ENCODE measurements at places on chromosomes 13 and 19.

GRCh38 chr13:71718931-71719330 lies 148.1 kb downstream of the DACH1 start:
- no peak for DNase-seq

- DNase-seq, result no peak
Measured at GRCh38 chr13:89393758-89394304, 1722.7 kb downstream of the SLITRK5 start.

GRCh38 chr13:29937841-29938240 lies 87.4 kb upstream of the UBL3 start:
- no peak for DNase-seq

DNA sequence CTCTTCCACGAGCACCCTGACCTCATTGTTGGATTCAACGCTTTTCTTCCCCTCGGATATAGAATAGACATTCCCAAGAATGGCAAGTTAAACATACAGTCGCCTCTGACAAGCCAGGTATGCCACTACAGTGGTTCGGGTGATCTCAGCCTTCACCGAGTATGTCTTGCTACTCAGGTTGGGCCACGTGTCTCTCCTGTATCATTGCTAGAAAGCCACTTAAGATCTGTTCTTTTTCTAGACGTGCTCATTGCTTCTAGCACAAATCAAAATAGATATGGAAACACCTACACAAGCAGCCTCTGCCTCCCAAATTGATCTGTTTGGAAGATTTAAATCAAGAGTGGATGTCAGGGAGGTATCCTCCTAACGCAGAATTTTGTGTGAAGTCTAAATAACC lies 2.3 kb downstream of the SIN3B start:
- no peak for DNase-seq

GRCh38 chr19:45496349-45496953 lies 396 bp downstream of the RTN2 start:
- DNase-seq, result no peak

GRCh38 chr13:40503966-40504591 lies 162.4 kb downstream of the FOXO1 start:
- peak; percentile 91 for DNase-seq

GRCh38 chr19:15126131-15126910 lies 19.1 kb downstream of the SYDE1 start:
- DNase-seq, result no peak

GRCh38 chr13:52738719-52739467 lies 727 bp downstream of the CNMD start:
- DNase-seq, result peak; percentile 7

GRCh38 chr13:47747901-47748300 lies 253.2 kb downstream of the SUCLA2 start:
- DNase-seq, result no peak

- no peak for DNase-seq
Measured at GRCh38 chr19:50580970-50581634, 12.9 kb upstream of the LRRC4B start.

DNA sequence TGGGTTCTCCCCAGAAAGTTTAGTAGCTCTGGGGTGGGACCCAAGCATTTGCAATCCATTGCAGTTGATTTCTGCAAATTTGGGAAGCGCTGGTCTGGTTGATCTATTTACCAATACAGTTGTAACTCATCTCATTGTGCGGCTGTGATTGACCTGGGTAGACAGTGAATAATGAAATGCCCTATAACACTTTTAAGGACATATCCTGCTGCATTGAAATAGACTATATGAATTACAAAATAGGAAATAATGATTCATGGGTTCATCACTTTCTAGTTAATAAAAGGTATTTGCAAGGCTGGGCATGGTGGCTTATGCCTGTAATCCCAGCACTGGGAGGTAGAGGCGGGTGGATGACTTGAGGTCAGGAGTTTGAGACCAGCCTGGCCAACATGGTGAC lies 59.0 kb upstream of the FARP1 start:
- no peak for DNase-seq

DNA sequence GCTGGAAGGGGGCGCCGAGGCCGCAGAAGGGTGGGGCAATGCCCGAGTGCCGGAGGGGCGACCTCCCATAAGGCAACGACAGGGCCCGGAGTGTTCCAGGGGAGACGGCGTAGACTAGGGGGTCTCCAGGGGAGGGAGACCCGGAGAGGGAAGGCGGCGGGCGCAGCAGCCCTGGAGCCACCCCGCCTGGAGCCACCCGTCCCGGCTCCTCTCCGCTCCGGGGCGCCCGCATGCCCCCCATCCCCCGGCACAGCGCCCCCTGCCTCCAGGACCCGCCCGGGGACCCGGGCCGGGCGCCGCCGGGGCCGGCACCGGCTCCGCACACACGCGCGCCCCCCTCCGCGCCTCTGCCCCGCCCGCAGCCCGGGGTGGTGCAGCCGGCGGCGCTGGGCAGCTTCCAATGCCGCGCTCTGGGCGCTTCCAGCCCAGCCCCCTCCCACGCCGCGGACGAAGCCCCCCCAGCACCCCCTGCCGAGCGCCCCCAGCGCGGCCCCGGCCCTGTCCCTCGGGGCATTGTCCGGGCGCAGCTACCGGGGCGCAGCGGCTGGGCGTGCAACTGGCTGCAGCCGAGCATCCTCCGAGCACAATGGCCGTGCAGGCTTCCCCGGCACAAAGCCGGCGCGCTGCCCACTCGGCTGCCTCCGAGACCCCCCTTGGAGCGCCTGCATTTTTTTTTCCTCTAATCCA lies 519 bp downstream of the PTPRS start:
- peak; percentile 33 for DNase-seq

- DNase-seq, result no peak
Measured at GRCh38 chr19:19661675-19662251, 1.7 kb downstream of the ATP13A1 start.

DNA sequence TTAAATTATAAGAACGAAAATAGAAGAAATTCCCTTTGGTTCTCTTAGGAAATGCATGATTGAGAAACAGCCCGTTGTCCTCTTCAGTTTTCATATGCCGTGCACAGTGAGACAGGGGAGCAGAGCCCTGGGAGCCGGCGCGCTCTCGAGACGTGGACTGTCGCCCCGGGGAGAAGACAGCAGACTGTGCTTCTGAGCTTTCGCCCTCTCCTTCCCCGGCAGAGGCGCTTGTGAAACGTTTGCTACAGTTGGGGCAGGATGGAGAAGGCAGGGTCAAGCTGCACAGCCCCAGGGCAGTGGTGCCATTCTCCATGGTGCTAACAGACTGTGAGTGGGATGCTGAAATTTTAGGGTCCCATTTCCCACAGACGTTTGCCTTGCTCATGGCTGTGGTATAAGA lies 192.2 kb upstream of the KL start:
- no peak for DNase-seq

- no peak for DNase-seq
Measured at GRCh38 chr13:51707461-51707860, 96.5 kb downstream of the DHRS12 start.

- no peak for DNase-seq
Measured at GRCh38 chr13:111978546-111978945, 88.4 kb upstream of the SOX1 start.

DNA sequence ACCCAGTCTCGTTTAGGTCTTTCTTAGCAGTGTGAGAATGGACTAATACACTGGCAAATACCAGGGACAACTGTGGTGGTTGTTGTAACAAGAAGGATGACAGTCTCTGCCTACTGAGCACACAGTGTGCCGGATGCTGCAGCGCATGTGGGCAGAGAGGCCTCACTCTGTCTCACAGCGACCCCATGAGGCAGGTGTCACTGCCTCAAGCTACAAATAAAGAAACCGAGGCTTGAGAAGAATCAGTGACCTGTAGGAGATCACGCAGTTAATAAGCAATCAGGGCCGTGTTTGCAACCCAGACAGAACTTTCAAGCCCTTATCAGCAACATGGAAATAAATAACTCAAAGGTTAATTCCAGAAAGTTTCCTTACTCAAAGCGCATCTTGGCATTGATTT lies 40.5 kb upstream of the GAS6 start:
- peak; percentile 57 for DNase-seq

DNA sequence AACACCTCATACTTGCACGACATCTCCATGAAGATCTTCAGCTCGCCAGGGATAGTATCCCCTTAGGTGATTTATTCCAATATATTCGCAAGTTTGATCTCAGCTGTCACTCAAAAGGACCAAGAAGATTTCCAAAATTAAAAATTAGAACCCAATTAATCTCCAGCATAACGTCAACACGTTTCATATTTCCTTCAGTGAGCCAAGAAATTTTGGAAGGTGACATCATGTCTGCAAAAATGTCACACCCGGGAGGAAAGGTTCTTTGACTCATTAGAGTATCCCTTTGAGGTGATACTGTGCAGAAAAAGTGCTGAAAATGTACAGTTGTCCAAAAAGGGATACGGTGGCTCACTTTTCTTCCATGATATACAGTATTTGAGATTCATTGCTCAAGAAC lies 569.6 kb downstream of the EFNB2 start:
- DNase-seq, result no peak

- no peak for DNase-seq
Measured at GRCh38 chr13:27704681-27705080, 83.0 kb downstream of the POLR1D start.

GRCh38 chr19:15251749-15252397 lies 19.6 kb upstream of the EPHX3 start:
- peak; percentile 98 for DNase-seq

- no peak for DNase-seq
Measured at GRCh38 chr13:47886314-47886713, 114.8 kb downstream of the SUCLA2 start.

- peak; percentile 37 for DNase-seq
Measured at GRCh38 chr13:78194904-78195639, 276.4 kb upstream of the EDNRB start.

- DNase-seq, result no peak
Measured at GRCh38 chr13:32086791-32087441, 55.3 kb downstream of the FRY start.

- DNase-seq, result no peak
Measured at GRCh38 chr13:75091718-75092117, 390.3 kb downstream of the TBC1D4 start.

DNA sequence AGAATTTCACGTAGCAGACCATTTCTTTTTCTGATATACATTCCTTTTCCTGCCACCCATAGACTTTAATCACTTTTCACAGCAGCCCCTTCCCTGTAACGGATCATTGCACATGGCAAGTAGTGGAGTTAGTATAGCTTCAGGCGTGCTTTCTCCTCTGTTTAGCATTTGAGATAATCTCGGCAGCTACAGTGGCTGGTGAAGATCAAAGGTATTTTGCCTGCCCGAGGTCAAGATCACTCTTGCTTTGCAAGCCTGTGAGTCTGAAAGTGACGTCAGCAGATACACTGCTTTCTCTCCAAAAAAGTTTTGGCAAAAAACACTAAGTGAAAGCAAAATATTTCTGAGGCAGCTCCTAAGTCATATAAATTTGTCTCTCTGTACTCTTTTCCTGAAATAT lies 260.0 kb downstream of the NDFIP2 start:
- DNase-seq, result peak; percentile 8

DNA sequence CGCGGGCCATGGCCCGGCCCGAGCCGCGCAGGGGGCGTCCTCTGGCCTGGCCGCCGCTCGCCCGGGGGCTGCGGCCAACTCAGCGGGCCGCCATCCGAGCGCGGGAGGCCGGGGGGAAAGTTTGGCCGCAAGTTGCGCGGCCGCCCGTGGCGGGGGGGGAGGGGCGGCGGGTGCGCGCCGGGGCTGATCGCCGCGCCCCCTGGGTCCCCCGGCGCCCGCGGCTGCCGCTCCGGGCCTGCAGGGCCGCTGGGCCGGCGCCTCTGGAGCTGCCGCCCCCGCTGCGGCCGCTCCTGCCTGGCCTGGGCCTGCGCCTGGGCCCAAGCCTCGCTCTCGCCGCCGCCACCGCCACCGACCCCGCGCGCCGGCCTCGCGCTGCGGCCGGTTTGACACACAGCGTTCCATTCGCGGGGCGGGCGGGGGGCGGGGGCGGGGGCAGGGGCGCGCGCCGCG lies at the start of gene NR2F6:
TSS of gene NR2F6 (minus strand) at position 385 of the 450 bp plus-strand sequence. CDS start 699 bp downstream, outside the sequence.
- DNase-seq, result no peak

GRCh38 chr19:23949611-23950010 lies 34.9 kb downstream of the ZNF726 start:
- no peak for DNase-seq

DNA sequence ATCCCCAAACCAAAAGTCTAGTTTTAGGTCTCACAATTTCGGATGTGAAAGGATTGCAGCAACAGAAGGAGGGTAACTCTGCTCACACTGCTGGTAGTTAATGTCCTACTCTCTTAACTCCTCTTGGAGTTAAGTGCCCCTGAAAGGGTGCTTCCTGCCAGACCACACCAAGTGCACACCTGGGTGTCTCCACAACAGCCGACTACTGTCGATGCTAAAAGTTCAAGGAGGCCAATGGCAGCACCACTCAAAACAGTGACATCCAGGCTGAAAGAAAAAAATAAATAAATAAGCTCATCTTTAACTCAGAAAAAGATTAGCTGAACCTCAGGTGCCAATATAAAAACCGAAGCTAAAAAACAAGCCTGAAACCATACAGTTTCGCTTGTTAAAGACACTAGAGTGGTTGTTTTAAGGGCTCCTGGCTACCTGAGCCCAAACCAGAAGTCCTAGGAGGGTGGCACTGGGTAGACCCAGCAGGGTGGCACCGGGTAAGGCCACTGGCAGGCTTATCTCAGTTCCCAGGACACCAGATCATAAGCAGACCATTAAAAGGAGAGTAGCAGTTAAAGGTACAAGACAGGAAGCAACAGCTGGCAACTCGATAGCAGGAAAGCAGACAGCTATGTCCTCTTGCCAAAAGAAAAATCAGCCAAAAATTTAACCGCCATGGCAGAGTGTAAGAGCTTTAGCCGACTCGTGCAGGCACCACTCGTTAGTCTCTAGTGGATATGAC lies 39.3 kb downstream of the BRD4 start:
- DNase-seq, result no peak

- no peak for DNase-seq
Measured at GRCh38 chr13:47397739-47398138, 500.9 kb upstream of the HTR2A start.

- peak; percentile 48 for DNase-seq
Measured at GRCh38 chr19:3224346-3225168, at the start of gene CELF5. Gene CELF5 (plus strand): TSS chr19:3224661. CDS start chr19:3224740, 79 bp downstream.

DNA sequence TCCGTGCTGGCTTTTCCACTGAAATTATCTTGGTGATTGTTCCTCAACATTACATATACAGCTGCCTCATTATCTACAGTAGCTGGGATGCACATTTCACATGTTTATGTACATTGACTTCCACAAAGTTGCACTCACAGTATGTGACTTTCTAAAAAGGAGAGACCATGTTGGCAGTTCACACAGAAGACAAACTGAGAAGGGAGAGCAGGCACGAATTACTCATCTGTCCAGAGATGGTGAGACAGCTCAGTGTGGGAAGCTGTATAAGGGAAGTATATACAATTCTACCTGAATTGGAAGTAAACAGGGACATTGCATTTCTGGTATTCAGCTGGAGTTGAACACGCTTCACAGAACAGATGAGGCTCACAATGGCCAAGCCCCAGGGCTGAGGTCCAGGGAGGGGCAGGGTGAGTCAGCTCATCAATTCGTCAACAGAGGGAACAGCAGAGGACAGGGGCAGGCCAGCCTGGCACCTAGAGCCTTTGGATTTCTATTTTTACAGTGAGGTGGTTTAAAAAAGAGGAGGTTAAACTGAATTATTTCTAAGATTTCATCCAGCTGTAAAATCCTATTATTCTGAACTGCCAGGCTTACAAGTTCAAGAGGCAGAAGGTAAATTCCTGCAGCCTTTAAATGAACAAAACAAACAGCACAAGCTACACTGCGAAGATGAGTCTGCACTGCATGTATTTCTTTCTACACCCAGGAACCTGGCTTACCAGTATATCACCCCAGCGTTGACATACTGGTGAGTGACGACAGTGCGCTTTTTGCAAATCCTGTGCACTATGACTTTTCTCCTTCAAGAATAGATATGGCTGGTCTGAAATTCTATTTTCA lies 9.8 kb downstream of the PARP4 start:
- peak; percentile 30 for DNase-seq

- peak; percentile 44 for DNase-seq
Measured at GRCh38 chr19:53927739-53928138, 18.7 kb downstream of the CACNG7 start.

All from fibroblast of skin of scalp (primary cell).